ENCODE measurements at places on chromosomes 2 and 18.

- no peak for DNase-seq
These were observed 100.6 kb downstream of the RNF144A start for GRCh38 chr2:7017671-7018281.

DNA sequence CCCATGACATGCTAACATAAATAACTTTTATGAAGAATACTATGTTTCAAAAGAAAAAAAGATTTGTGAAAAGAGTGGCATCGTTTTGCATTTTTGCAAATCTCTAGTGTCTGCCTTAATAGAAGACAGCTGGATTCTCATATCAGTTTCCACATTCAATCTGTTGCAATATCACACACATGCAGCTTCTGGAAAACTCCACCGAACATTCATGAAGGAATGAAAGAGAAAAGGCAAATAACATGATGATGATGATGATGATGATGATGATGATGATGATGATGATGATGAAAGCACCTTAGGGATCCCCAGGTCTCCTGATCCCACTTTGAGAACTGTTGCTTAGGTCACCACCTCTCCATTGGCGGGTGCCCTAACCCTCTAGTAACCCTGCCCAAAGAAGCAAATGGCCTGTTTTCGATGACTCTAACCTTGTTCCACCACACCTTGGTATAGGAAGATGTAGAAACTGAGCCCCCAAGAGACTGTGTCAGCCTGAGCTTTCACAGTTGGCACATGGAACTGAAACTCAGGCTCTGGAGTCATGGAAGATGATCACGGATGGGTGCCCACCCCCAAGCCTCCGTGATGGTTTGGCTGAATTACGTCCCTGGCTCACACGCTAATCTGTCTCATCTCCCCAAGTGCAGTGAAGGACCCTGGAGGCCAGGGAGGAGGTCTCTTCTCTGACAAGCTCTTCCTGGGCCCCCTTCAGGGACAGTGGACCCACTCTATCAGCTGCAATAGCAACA lies 80.1 kb upstream of the SMAD7 start:
- DNase-seq: no peak

GRCh38 chr2:139359818-139360217 lies 579.6 kb upstream of the NXPH2 start:
- DNase-seq: no peak

GRCh38 chr2:30405260-30405605 lies 41.8 kb upstream of the LCLAT1 start:
- DNase-seq: no peak

GRCh38 chr2:96136129-96136720 lies 2.1 kb downstream of the ASTL start:
- no peak for DNase-seq

DNA sequence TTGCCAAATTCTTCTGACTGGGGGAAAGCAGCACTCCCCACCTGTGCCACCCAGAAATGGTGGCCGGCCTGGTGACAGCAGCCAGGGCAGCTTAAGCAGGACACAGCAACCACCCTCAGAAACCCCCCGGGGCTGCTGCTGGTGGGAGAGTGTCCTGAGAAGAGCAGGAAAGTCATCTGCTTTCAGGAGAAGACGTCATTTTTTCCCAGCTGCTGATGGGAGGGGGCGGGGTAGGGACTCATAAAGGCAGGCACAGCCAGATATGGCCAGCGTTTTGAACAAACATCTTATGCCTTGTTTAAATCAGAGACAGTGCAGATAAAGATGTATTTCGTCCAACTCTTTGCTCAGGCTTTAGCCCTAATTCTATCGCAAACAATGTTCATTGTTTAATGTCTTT lies 139.5 kb downstream of the LRRC30 start:
- DNase-seq: no peak

DNA sequence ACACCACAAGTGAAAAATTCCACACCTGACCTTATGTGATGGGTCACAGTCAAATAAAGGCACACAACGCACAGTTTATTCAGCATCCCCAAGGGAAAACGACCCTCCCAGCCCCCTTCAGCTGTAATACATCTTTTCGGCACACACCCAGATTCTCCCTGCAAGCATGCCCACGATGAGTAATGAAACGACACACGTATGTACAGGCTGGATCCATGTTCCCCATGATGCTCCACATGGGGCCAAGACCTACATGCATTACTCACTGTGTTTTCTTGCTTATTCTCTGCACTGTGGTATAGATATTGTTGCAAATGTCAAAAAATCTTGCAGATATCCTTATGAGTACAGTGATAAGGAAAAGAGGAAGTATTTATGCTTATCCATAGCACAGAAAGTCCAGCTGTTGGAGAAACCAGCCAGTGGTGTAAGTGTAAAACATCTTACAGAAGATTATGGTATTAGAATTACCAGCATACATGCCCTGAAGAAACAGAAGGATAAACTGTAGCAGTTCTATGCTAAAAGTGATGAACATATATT lies 32.5 kb upstream of the SGPP2 start:
- DNase-seq: no peak

DNA sequence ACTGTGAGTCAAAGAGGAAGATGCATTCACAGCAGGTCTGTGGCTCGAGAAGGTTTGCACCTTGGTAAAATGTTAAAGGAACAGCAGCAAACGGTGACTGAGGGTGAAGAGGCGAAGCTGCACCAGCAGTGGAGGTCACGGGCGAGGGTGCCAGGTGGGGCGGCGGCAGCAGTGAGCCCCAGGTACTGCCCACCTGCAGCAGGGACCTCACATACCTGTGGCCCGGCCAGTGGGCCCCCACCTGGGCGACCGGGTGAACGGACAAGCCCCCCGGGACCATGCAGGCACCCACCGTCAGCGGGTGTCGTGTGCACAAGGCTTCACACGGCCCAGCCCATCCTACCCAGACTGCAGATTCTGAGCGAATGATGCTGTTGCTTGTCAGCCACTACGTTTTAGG lies 23.6 kb upstream of the KCNG2 start:
- DNase-seq: no peak

DNA sequence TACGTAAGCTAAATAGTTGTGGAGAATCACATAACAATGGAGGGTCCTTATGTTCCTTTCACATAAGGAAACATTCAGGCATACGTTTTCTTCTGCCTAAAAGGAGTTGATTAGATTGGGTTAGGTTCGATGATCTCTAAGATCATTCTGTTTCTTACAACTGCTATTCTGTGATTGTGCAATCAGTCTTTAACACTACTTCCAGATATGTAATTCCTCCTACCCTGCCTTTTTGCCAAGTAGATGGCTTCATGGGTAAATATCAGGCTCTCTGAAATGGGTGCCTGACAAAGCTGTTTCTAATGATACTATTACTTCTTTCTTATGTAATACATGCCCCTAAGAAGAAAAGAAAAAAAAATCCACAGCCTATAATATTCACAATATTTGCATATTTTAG lies 321.5 kb downstream of the XIRP2 start:
- no peak for DNase-seq

DNA sequence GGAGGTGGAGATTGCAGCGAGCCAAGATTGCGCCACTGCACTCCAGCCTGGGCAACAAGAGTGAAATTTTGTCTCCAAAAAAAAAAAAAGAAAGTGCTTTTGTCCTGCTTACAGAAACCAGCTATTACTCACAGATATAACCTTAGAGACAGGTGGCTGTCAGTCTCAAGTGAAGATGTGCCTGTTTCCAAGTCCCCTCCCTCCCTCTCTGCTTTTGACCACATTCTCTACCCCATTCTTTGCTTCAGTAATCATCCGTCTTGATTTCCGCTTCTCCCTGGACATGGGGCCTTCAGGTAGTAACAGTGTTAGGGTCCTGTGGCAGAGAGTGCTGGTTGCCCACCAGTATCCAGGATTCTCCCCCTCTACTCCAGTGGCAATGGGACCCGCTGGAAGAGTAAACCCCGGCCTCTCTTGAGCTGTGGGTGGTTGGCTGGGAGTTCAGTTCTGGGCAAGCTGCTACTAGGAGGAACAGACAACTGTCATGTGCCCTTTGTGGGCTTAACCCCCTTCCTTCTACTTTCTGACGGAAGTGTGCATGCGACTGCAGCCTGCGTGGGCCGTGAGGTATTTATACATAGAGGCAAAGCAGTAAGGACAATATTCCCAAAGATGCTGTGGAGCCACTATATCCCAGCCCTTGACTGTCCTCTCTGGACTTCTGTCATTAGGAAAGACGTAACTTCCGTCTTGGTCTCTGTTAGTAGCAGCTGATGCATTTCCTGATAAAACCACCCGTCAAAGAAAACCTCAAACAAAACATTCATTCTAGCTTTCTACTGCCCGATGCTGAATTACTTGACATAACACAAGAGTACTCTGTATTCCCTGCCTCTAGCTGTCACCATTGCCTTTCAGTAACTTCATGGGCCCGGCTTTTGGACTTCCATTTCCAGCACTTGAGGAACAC lies 17.8 kb downstream of the PDCL3 start:
- peak; percentile 22 for DNase-seq

DNA sequence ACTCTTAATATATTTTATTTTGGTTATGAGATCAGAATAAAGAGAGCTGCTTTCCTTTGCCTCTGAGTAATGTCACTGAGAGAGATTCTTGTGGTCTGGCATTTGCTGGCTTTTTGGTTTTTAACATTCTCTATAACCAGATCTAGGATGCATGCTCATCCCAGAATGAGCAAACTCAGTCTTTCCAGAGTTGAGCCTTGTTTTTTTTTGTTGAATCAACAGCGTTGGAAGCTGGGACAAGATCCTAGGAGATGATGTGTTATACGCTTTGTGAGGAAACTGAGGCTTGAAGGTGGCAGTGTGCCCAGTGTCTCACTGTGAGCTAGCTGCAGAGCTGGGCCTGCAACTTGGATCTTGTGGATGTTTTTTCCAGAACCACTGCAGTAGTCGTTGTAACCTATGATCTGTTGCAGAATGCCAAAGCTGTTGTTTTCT lies 19.5 kb downstream of the MYO1B start:
- no peak for DNase-seq

DNA sequence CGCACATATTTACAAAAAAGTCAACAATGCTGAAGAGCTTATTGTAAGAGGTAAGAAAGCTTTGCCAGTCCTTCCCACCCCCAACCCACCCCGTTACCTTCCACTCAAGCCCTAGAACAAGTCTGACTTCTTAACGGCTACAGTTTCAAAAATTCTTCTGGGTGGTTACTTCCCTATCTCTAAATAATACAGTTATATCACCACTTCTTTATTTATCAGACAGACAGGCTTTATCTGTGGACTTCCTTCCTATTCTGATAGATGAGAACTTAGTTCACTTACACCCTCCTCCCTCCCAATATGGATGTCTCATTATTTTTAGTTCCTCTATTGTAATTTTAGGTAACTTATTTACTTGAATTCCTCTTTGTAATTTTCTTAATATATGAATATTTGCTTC lies 26.7 kb upstream of the ACTR3 start:
- no peak for DNase-seq

- no peak for DNase-seq
These were observed 121.5 kb upstream of the NABP1 start for GRCh38 chr2:191556463-191556862.

DNA sequence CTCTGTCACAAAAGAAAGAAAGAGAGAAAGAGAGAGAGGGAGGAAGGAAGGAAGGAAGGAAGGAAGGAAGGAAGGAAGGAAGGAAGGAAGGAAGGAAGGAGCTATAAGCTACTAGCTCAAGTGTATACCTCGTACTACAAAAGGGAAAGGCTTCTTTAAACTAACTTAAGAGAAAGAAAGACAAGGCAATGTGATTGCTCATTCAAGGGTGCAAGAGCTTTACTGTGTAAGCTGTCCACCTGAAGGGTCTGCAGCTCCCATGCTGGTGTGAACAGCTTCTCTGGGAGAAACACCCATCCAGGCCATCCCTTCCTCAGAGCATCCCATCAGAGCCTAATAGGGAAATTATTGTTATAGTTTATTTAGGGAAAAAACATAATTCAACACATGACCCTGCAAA lies 286.1 kb upstream of the ID2 start:
- no peak for DNase-seq

Data from activated T-cell treated with anti-CD3 and anti-CD28 coated beads for 24 hours (primary cell).